CD4-positive, alpha-beta T cell treated with Interleukin-6 for 4 hours (primary cell): ENCODE measurements at places on chromosomes 6 and 20.

DNA sequence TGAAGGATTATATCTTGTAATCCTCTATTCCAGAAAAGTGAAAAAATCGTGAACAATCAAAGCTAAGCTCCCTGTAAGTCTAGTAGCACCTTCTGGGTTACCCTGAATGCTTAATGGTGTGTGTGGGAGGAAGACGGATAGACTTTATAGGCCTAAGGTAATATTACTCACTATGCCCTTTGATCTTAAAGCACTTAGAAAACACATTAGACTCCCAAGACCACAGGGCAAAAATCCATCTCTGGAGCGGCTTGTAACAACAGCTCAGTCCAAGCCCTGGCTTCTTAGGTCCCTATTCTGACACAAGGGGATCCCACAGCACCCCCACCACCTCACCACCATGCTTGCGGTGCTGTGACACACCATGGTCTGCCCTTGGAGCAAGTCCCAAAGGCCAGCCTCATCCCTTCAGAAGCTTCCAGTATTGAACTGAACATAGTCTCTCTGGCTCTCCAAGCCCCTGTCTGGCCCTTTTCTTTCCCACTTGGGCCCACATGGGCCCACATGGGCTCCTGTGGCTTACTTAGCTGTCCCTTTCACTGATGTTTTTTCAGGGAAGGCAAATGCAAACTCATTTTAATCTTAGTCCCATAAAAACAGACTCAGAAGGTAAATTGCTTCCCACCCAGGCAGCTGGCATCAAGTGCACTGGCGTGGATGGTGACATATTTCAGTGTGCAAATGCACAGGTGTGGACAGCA is 28.3 kb downstream of the C6orf132 start:
- no peak for DNase-seq

DNA sequence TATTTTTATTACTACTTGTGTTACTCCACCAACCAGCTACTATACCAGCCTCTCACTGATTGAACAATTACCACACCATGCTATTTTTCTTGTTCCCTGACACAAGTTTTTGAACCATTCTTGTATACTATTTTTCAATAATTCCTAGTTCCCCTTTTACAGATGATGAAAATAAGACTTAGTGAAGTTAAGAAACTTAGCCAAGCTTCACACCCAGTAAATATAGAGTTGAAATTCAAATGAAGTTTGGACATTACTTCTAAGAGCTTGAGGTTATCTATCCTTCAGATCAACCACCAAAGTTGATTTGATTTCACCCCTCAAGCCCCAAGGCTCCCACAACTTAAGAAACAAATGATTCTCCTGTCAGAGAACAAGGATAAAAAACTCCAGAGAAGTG is 13.1 kb upstream of the BCAS1 start:
- DNase-seq = no peak

- DNase-seq = no peak
Observed at GRCh38 chr6:49423817-49424216, 39.2 kb downstream of the MMUT start.

GRCh38 chr6:109521080-109521479 is 38.1 kb upstream of the ZBTB24 start:
- DNase-seq = no peak

GRCh38 chr20:47642118-47642517 is 140.4 kb downstream of the NCOA3 start:
- no peak for DNase-seq
